ENCODE measurements at places on chromosomes 3 and 15.

DNA sequence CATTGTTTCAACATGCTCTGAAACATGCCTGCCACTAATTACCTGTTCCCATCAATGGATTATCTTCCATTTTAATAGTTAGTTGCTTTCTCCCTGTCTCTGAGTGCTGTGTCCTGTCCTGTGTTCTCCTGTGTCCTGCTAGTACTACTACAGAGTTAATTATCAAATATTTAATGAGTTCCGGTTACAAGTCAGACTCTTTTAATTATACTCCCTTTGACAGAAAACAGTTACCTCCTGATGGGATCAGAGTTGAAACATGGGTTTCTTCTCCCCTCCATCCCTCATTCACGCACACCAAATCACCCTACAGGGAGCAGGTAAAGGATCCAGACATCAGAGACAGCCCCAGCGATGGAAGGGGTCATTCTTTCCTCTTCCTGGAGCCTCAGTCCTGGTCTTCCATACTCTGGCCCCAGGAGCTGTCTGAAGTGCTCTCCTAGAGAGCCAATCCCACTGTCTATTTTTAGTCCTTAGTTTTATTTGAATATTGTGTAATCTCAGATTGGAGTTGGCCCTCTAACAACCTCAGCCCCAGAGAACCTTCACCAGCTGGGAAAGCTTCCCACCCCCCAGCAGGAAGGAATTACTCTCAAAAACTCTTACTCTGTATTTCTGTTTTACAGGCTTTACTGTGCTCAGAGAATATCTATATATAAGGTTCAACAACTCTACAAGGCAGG is 137.0 kb upstream of the C2CD4B start:
- DNase-seq = no peak

- peak; percentile 22 for DNase-seq
Measured at GRCh38 chr15:69410248-69410874, 3.8 kb upstream of the KIF23 start.

DNA sequence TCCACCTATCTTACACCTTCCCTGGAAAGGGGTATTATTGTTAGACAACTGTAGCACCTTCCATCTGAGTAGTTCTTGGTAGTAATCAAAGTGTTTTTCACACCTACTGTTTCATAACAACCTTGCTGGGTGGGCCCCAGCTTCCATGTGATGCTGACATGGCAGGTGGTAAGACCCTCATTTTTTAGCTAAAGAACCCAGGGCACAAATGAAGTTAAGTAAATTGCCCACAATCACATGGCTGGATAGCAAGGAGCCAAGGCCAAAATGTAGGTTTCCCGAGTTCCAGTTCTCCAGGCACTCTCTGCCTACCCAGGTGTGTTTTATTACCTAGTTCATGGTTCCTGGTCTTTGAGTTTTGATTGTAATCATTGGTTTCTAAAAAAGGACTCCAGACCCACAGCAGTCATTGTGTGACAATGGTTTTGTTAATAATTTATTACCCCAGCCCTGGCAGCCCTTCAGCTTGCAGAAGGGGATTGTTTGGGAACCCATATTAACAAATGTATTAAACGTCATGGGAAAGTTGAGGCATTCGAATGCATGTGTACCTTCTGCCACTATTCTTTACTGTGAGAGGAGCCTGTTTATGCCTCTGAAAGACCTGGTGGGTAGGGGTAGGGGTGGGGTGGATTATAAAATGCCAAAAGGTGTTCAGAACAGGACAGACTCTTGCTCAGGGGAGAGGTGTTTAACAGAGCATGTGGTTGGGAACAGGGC is 222.2 kb upstream of the BHLHE40 start:
- no peak for DNase-seq

DNA sequence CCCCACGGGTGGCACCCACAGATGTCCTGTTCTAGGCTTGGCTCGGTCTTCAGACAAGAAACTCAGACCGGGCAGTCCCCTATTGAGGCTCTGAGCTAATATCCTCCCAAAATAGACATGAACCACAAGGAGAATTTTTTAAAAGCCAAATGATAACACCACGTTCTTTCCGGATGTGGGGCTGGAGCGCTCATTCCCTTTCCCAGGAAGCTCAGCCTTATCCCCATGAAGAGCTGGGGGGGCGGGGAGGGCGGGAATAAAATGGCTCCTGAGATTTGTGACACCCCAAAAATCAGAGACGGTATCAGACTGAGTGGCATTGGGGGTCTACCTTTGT is 1.1 kb downstream of the SLC6A1 start:
- no peak for DNase-seq

DNA sequence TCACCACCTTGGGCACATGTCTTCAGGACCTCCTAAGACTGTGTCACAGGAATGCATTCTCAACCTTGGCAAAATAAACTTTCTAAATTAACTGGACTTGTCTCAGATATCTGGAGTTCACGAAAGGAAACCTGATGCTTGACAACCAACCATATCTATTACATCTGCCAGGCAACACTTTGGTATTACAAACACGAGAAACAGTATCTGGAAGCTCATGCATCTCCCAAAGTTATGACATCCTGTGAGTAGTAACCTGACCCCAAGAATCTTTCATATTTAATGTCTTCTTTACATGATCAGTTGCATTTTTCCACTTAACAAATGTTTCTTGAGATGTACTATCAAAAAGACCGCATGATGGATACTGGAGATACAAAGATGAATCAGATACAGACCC is 465.3 kb upstream of the AGTR1 start:
- DNase-seq = no peak

DNA sequence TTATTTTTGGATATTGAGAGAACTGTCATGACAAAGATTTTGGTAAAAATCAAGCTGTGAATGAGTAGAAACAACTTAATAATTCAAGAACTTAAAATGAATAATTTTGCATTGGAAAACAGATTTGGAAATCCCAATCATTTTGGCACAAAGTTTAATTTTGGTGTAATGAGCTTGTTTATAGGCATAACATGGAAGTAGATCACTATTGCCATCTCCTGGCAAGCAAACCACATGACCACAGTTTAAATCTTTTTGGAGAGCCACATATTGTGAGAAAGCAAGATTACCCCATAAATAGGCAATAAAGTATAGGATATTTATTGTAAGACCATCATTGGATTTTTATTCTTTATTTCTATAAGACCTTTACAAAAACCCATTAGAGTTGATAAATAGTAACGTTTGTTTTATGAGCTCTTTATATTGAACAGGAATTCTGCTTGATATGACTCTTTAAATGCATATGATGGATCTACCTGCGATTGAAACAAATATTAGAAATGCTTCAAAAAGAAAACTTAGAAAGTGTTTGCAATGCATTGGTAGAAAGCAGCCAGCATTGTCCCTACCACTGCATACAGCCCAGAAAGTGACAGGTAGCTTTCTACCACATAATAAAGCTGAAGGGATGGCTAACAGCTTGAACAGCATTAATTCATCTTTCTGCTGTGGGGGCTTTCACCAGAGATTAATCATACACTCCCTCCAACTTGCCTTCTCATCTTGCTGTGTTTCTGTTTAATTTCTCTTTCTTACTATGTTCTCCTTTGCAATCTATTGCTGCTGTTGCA is 766.8 kb downstream of the TBL1XR1 start:
- DNase-seq = peak; percentile 34

All from HCT116 (cell line).